DMS153 (cell line): ENCODE measurements at places on chromosomes 13 and 19.
A peak's percentile ranks its signal among the peaks of the same experiment; 100 is the strongest.

DNA sequence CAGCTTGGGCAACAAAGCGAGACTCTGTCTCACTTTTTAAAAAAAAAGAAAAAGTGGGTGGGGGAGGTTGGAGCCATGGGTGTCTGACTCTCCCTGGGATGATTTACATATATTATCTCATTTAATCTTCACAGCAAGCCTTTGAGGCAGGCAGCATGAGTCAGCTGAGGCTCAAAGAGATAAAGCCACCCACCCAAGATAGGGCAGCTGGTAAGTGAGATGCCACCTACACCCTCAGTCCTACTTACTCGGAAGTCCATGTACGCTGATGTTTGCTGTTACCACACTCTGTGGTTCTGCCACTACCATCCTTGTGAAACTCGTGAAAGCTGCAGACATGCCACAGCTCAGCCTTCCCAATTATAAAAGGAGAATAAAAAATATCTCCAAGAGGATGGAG lies 142.0 kb upstream of the TSHZ3 start:
- no peak for DNase-seq

DNA sequence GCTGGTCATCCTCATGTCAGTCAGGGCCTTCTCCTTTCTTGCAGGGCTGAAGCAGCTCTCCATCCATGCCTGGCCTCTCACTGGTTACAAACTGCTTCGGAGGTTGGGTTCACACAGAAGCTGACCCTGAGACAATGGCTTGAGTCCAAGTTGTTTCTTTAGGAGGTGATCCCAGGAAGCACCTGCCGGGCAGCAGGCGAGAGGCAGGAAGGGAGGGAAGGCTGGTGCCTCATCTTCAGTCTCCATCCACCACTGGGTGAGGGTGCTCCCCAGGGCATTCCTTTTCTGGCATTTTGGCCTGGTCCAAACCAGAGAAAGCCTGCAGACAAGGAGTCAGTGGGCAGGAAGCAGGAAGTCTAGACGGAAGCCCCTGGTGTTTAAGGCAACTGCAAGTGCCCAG lies 17.6 kb upstream of the SPATA13 start:
- no peak for DNase-seq

GRCh38 chr13:97257800-97258799 lies 36.0 kb downstream of the MBNL2 start:
- no peak for DNase-seq

DNA sequence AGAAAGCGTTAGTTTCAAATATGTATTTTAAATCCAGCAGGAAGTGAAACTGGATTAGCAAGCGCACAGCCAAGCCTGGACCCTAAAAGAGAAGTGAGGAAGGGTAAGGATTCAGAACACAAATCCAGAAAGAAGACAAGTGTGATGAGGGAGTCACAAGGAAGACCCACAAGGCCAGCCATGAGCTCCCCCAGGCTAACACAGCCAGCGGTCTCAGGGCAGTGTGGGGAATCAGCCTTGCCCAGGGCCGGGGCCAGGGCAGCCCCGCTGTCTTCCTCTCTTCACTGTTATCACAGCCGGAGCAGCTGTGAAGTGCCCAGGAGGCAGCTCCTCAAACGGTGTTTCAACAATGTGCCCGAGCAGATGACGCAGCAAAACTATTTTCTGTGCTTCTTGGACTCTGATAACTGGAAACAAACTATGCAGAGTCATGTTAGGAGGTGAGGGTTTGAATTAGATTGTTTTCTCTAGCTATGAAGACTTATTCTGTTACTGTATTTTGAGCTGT lies 12.2 kb upstream of the CDC16 start:
- DNase-seq = no peak

DNA sequence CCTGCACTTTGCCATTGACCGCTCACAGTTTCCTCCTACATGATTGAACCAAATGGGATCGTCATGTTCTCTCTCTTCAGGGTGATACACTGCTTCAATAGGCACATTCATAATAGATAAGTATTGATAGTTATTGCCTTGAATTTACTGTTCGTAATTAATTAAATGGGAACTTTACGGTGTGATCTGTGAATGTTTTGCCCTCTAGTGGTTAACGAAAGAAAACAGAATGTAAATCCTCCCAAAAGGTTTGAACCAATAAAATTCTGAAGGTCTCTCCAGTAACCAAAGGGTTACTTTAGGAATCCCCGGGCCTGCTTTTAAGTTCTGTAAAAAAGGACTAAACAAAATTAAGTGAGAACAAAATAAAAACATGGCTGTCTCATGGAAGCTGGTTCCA lies 389.3 kb downstream of the DACH1 start:
- no peak for DNase-seq

- DNase-seq = no peak
Measured at GRCh38 chr13:85816413-85816812, 17.2 kb upstream of the SLITRK6 start.

DNA sequence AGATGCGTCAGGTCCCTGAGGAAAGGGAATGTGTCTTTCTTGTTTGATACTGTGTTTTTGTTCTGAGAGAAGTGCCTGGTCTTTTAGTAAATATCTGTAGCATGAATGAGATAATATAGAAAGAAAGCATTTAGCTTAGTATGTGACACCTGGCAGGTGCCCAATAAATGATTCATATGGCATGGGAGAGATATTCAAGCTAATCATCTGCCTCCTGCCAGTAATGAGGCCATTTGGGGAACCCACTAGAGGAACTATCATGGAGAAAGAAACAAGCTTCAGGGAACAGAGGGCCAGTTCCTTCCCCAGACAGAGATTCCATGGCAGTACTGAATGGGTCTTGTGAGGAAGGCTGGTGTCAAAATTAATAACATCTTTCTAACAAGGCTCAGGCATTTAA lies 603.9 kb downstream of the DCT start:
- no peak for DNase-seq

GRCh38 chr19:53898636-53899341 lies 10.3 kb upstream of the CACNG7 start:
- no peak for DNase-seq

GRCh38 chr13:26342898-26343297 lies 89.0 kb downstream of the CDK8 start:
- DNase-seq = no peak

DNA sequence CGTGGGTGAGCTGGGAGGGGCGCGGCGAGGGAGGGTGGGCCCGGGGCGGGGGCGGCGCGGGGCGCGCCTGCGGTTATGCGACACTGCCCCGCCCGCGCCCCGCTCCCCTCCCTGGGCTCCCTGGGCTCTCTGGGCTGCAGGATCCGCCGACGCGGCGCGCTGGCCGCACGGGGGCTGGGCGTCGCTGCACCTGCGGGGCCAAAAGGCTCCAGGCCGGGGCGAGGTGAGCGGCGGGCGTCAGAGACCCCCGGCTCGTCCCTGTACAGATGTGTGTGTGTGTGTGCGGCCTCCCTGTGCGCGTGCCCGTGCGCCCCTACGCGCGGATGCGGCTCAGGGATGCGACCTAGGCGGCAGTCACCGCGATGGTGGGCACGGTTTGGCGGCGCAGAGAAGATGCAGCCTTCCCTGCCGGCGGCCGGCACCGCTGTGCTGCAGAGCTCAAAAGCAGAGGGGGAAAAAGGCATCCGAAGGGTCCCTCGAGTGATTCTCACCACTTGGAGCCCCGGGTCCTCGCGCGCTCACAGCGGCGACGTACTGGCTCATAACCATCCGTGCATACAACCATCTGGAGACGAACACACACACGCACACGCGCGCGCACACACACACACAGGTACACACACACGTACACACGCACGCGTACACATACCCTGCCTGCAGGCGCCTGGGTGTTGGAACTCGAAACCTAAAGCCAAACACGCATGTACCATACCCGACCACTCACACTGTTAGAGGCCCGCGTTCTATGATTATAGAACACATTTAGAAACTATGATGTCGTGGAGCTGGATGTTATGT lies 709 bp downstream of the ATP8A2 start:
- no peak for DNase-seq

DNA sequence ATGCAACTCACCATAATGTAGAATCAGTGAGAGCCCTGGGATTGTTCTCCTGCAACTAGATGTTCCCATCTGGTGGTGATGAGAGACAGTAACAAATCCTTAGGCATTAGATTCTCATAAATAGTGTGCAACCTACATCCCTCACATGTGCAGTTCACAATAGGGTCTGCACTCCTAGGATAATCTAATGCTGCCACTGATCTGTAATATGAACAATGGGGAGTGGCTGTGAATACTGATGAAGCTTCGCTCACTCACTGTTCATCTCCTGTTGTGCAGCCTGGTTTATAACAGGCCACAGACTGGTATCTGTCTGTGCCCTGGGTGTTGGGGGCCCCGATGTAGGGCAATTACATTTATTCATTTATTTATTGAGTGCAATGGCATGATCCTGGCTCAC lies 86.9 kb downstream of the ZNF254 start:
- DNase-seq = no peak

- no peak for DNase-seq
Measured at GRCh38 chr19:45682908-45683307, 8.8 kb downstream of the SNRPD2 start.

GRCh38 chr19:811506-812048 lies 10.2 kb downstream of the PLPPR3 start:
- no peak for DNase-seq

- DNase-seq = peak; percentile 11
Measured at GRCh38 chr13:31051999-31052398, 109.7 kb downstream of the HSPH1 start.

DNA sequence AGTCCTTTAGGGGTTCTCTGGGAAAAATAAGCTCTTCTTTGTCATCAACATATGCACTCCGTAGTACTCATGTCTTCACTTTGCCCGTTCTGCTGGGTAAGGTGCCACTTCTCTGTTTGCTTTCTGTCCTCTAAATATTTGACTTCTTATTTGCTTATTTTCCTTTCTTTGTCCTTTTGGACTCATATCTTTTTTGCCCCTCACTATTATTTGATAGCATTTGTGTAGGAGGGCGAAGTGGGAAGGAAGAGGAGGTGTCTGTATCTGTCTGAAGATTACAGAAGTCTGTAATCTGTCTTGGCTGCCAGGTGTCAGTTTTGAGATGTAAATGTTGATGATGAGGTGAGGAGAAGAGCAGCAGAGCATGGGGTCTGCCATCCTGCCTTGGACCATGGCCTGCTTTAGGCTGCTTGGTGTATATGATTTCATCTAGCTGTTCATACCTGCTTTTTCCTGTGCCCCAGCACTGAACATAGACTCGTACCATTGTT lies 30.8 kb downstream of the USPL1 start:
- DNase-seq = no peak

- DNase-seq = peak; percentile 53
Measured at GRCh38 chr13:70310396-70311119, 202.3 kb upstream of the KLHL1 start.

- no peak for DNase-seq
Measured at GRCh38 chr19:49489601-49490167, 2.3 kb downstream of the RPL13A start.

DNA sequence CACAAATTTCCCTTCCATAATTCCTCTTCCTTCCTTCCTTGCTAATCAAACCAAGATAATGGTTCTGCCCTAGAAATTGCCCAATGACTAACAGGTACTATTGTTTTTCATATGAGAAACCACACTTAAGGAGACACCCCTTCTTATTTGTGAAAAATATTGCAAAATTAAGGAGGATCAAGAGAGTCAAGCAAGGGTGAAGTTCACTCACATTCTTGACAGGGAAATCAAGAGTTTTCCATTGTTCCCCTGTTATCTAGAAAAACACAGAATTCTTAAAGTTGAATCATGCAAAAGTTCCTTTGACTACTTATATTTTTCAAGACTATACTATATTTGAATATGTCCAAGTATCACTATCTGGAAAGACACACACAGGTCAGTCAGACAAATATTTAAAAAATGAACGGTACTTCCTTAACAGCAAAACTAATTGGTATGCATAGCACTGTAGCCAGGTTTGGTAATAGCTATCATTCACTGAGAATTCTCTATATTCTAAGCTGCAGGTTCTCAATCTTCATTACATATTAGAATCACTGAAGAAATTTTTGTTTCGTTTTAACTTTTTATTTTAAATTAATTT lies 897.2 kb downstream of the DIAPH3 start:
- DNase-seq = no peak

DNA sequence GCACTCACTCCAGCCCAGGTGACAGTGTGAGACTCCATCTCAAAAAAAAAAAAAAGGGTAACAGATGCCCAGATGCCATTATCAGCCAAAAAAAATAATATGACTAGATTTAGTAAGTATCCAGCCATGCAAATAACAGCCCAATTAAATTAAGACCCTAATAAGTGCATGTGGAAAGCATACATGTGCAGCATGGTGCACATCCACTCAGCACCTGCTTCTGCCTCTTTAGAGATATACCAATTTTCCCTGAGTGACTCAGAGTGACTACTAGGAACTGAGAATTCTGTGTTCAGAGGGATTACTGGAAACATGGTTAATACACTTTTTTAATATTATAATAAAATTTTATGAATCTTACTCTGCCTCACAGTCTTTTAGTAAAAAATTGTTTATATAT lies 29.8 kb upstream of the ZNF675 start:
- DNase-seq = no peak

DNA sequence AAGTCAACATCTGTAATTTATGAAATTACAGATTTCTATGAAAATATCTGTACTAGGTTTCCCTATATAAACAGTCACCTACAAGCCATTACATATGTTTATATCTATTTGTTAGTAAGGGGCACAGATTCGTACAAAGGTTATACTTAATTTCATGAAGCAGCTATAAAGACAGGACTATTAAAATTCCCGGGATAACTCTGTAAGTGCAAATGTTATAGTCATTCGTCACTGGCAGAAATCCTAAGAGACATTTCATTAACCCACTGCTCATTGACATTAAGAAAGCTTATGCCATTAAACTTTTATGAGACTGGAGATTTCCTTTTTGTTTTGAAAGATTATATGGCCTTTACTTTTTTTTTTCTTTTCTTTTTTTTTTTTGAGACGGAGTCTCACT lies 122.9 kb downstream of the MYO16 start:
- DNase-seq = no peak
